ENCODE measurements at places on chromosomes 4 and X.
A peak's percentile ranks its signal among the peaks of the same experiment; 100 is the strongest.

DNA sequence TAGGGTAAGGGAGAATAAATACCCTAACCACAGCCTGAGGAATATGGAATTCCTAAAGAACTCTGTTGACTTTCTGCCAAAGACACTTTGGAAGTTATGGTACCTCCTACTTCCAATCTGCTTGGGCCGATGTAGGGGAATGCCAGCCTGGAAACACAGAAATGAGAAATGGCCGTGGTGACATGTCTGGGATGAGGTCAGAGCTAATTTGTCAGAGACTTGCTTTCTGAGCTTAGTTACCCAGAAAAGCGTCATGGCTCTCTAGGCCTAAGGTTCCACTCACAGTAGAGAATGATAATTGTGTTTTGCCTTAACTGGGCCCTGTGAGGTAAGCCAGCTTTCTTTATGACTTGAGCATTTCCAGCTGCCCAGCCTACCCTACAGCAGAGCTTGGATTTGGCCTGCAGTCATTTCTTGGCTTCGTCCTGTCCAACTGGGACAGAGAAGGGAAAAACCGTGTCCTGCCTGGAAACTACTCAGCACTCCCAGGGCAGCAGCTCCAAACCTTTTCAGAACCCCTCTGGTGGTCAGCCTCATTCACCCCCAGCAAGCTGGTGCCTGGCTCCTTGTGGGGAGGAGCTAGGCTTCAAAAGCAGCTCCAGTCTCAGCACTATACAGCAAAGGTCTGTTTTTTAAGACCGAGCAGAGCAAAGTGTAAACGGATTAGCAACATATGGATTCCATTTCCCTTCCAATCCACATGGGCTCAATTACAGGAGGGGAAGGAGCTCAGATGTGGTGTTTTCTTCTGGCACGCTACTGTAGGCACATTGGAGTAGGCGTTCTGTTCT is 92.3 kb downstream of the RLIM start:
- no peak for DNase-seq

DNA sequence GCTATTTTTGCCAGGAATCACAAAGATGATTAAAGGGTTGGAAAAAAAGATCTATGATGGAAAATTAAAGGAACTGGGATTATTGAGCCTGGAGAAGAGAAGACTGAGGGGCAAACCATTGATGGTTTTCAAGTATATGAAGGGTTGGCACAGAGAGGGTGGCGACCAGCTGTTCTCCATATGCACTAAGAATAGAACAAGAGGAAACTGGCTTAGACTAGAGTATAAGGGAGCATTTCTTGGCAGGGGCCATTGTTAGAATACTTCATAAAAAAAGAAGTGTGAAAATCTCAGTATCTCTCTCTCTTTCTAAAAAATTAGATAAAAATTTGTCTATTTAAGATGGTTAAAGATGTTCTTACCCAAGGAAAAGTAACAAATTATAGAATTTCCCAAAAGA is 75.1 kb downstream of the NPNT start:
- no peak for DNase-seq

DNA sequence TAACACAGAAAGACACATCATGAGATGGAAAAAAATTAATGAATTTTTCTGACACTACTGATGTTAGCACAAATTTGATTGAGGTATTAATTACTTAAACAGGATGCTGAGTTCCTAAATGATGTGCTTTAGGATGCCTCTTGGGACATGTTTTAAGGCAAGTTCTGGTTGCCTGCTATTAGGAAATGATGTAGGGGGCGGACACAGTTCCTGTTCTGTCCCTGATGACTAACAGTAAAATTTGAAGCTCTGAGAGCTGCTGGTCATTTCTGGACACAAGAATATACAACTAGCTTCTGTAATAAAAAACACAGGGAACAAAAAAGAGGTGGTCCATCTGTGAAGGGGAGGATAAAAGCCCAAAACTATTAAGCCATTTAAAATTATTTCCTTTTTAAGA is 163.2 kb upstream of the ETNPPL start:
- no peak for DNase-seq

GRCh38 chrX:54865208-54865607 is 55.4 kb upstream of the TRO start:
- no peak for DNase-seq

DNA sequence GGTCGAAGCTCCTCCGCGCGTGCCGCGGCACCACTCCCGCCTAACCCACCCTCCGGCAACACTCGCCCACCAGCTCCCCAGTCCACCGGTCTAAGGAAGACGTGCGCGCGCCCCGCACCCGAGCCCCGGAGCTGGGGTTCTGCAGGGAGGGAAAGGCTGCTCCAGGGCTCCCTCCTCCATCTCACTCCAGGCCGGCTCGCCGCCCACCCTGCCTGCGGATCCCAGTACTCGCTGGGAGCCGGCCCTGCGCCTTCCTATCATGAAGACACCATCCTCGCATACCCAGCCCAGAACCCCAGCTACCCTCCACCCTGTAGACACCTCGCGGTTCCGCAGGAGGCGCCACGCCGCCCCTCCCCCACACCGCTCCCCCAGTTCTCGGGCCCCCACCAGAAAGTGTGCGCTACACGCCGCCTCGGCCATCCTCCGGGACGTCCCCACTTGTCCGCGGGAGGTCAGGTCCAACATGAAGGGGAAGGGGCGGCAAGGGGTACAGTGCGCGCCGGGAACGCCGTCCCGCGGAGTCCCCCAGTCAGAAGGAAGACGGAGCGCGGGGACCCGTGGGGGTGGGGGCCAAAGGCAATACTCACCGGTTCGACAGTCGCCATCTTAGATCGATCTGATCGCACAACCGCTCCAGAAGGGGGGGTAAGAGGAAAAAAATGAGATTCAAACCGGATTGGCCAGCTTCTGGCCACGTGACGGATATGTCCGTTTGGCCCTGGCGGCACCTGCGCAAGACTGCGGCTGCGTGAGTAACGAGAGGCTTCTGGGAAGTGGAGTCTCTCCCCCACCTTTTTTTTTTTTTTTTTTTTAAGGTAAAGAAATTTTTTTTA is at the start of gene EIF4E:
Gene EIF4E, minus strand, starts transcription at position 629 of the 836 bp plus-strand sequence. Its CDS starts 21 bp downstream, at position 608.
- peak; percentile 98 for DNase-seq

GRCh38 chrX:139448996-139449395 is 81.5 kb upstream of the F9 start:
- DNase-seq: no peak

GRCh38 chr4:85787133-85787532 is 312.2 kb downstream of the ARHGAP24 start:
- no peak for DNase-seq

- DNase-seq: no peak
Measured at GRCh38 chrX:100695302-100695701, 36.6 kb downstream of the SYTL4 start.

GRCh38 chrX:9257718-9258420 is 207.0 kb upstream of the TBL1X start:
- DNase-seq: no peak

GRCh38 chrX:111687305-111687704 is 6.3 kb downstream of the ALG13 start:
- no peak for DNase-seq

GRCh38 chr4:100836929-100837328 is 319.1 kb upstream of the EMCN start:
- DNase-seq: no peak

DNA sequence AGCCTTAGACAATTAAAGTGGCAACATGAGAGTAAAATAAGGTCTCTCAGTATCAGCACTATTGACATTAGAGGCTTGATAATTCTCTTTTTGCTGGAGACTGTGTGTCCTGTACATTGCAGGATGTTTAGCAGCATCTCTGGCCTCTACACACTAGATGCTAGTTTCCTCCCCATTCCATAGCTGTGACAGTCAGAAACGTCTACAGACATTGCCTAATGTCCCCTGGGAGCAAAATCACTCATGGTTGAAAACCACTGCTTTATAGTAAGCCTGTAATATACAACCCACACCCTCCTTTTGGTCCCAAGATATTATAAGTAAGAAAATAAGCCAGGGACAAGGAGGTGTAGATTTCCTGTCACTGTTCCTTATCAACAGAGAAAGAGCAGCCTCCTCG is 166.0 kb downstream of the FRMPD4 start:
- no peak for DNase-seq

- no peak for DNase-seq
Measured at GRCh38 chrX:71615954-71616353, 2.4 kb downstream of the CXCR3 start.

- DNase-seq: no peak
Measured at GRCh38 chrX:69430785-69431184, 73.3 kb upstream of the NALF2 start.

DNA sequence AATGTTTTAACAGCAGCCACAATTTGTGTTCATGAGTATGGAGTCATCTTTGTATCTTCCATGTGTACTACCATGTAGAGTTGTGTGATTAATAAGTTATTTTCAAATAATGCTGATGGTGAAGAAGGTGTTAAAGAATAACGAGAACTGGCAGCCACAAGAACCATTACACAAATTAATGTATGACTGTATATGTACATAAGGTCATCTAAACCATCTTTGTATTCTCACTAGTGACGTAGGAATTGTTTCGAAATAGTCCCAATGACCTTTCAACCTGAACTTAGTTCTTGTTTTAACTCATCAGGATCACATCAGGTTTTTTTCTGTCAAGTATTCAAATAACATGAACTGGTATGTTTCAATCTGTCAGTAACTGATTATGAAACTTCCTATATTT is 48.3 kb upstream of the NOCT start:
- DNase-seq: no peak

DNA sequence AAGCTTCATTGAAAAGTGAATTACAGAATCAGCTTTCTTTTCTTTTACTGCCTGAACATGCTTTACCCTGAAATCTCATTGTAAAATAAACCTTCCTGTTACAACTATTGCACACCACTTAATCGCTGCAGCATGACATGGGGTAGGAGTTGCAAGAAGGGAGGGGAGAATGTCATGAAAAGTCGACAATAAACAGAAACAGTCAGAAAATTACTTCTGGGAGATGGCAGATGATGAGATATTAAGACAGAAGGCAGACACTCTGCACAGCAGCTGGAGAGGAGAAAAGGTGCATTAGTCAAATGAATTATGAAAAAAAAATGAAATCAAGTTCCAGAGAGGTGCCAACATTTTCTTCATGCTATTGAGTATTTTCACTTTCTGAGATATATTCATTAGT is 287.7 kb downstream of the PCDH7 start:
- no peak for DNase-seq

GRCh38 chrX:132365490-132365889 is 123.3 kb downstream of the MBNL3 start:
- no peak for DNase-seq

GRCh38 chrX:9293051-9293496 is 171.8 kb upstream of the TBL1X start:
- DNase-seq: no peak

GRCh38 chr4:99934891-99935290 is 11.5 kb downstream of the DNAJB14 start:
- DNase-seq: no peak

DNA sequence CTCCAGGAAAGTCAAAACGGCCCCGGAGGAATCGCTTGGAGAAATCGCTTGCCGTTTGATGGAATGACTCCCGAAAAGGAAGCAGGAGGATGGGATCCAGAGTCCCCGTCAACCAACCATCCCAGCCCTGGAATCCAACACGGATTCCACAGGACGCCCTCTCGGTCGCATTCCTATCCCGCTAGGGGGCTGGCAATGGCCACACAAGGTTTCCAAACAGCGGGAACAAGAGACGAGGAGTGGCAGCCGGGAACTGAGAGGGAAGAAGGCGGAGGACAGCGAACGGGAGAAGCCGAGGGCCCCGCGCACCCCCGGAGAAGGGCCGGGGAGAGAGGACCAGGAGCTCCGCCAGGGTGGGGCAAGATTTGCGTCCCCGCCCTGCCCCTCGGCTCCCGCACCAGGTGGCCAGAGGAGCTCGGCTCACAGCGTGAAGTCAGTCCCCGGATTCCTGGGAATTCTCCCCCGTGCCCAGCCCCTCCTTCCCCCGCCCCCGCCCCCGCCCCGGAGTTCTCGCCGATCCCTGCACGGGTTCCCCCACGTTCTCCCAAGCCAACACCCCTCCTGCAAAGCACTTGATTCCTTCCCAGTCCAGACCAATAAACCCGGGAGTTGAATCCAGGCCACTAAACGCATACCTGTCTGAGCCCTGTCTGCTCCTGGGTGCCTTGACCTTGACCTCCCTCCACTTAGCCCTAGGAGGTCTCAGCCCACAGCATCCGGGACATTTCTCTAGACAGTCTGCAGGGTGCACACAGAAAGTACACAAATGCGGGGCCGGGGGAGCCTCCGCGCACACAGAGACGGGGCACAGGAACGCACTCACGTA is 1.4 kb downstream of the PDZD4 start:
- DNase-seq: no peak

- DNase-seq: no peak
Measured at GRCh38 chr4:99868126-99868596, 26.1 kb downstream of the LAMTOR3 start.

DNA sequence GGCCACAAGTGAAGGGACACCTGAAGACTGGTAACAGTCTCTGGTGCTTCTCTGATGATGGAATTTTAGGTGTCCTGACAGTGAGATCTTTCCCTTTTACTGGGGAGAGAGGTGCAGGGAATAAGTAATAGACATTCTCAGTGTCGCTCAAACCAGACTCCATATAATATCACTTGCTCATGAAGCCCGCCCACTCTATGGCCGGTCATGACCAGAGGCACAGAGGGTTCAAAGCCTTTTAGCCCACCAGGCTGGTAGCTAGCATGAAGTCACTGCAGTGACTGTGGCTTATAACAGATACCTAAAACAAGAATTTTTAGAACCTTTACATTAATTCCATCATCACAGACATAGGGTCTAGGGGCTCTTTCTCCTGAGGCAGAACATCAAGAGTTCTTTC is 2.9 kb downstream of the CD40LG start:
- DNase-seq: no peak

GRCh38 chrX:41526271-41526670 is 79.1 kb downstream of the NYX start:
- DNase-seq: no peak

DNA sequence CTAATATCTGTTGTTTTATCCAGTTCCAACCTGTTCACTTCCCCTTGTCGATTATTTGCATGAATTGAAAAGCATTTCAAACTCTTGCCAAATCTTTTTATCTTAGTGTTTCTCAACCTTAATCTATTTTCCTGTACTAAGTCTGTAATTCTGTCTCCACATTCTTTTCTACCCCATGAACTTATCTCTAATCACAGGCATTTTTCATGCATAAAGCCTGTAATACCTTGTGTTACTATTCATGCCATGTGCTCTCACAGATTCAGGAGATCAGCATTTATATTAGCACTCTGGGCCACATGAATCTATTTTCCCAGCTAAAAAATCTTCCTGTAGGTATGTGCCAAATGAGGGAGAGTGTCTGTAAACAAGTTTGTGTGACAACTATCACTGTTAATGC is 1360.9 kb downstream of the STIM2 start:
- DNase-seq: no peak

GRCh38 chr4:75158451-75158850 is 225.5 kb downstream of the PARM1 start:
- DNase-seq: no peak

DNA sequence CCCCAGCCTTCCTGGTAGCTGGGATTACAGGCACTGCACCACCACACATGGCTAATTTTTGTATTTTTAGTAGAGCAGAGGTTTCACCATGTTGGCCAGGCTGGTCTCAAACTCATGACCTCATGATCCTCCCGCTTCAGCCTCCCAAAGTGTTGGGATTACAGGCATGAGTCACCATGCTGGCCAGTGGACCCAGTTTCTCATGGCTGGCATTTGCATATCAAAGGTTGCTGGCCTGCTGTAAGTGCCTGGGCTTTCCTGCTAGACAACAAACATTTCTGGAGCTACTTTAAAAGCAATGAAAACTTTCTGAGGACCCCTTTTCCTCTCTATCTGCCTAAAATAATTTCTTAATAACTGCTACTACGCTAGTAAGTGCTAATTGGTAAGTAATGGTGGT is 228.2 kb downstream of the PCDH10 start:
- DNase-seq: no peak

Data from ovary (tissue), 10 donors.